NCI-H82 (cell line): ENCODE measurements at places on chromosomes 12 and 14.

GRCh38 chr14:63848890-63849289 lies 3.9 kb upstream of the SYNE2 start:
- no peak for DNase-seq

GRCh38 chr14:106210650-106211049 lies 684.3 kb downstream of the TMEM121 start:
- DNase-seq: no peak

DNA sequence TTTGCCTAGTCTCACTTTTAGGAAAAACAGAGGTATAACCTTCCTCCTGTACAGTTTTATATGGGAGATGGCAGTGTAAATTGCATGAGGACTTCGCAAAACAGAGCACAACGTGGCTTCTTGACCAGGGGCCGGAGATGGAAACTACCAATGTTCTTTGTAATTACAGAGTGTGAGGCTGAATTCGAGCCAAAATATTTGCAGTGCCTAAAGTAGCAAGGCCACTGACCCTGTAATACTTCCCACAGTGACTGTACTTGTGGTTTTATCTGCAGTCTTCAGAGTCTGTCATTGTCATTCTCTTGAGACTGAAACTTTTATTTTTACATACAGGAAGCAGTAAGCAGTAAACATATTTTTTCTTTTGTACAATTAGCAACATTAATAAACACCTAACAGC lies 98.9 kb downstream of the RERG start:
- no peak for DNase-seq

GRCh38 chr12:82040987-82041743 lies 282.0 kb upstream of the PPFIA2 start:
- DNase-seq: no peak

- no peak for DNase-seq
Measured at GRCh38 chr14:39807271-39807670, 375.0 kb upstream of the FBXO33 start.

GRCh38 chr12:106145539-106146447 lies 7.0 kb upstream of the NUAK1 start:
- no peak for DNase-seq

GRCh38 chr14:95137164-95137803 lies 20.0 kb downstream of the DICER1 start:
- DNase-seq: no peak

GRCh38 chr12:84502180-84502860 lies 410.3 kb downstream of the SLC6A15 start:
- no peak for DNase-seq
